Stimulated activated CD8-positive, alpha-beta memory T cell treated with anti-CD3 and anti-CD28 coated beads, Interleukin-12 subunit alpha, Interleukin-12 subunit beta, amount 100 ng/mL, for 1 hour (primary cell): ENCODE measurements at places on chromosomes 12 and 14.

GRCh38 chr14:97359341-97359740, 562.2 kb downstream of the VRK1 start:
- DNase-seq = no peak

- DNase-seq = no peak
Measured at GRCh38 chr14:48398675-48399282, 723.4 kb upstream of the MDGA2 start.

DNA sequence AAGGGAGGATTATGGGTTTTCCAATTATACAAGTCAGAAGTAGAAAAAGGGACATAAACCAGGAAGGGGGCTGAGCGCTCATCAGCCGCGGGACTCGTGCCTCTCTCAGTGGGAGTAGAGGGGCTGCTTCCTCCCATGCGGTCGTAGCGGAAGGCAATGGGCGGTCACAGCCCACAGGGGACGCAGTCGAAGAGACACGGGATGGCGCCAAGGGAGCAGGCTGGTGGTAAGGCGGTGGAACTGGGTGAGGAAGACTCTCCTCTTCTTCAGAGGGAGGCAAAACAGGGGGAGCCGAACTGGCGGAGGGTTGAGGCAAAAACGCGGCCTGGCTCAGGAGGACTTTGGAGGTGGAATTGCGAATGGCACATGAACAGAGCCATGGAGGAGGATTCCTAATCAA, 677.7 kb downstream of the TMEM121 start:
- no peak for DNase-seq

DNA sequence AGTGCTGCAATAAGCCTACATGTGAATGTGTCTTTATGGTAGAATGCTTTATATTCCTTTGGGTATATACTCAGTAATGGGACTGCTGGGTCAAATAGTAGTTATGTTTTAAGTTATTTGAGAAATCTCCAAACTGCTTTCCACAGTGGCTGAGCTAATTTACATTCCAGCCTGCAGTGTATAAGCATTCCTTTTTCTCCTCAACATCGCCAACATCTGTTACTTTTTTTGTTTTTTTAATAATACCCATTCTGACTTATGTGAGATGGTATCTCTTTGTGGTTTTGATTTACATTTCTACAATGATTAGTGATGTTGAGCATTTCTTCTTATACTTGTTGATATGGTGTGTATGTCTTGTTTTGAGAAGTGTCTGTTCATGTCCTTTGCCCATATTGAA, 1186.2 kb downstream of the BCL11B start:
- no peak for DNase-seq

DNA sequence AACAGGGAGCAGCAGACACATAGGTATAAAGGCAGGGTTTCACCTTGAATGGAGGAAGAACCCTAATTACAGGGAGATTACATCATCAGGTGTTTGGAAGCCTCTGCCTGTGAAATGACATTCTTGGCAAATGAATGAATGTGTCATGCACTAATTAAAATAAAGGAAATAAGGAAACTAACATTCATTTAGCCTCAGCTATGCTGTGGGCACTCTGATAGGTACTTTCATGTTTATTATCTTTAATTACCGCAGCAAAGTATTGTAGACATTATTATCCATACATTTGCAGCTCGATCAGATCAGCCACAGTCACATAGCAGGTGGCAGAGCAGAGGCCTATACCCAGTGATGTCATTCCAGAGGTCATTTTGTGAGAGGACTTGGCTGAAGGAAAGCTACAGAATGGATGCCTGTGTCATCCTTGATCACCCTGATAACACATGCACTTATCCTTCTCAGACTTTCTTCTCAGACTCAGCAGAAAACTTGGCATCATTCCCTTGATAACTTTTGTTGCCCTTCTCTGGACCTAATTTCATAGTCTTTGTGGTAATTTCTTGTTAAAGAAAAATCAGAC, 18.4 kb downstream of the ZNF664 start:
- DNase-seq = no peak

DNA sequence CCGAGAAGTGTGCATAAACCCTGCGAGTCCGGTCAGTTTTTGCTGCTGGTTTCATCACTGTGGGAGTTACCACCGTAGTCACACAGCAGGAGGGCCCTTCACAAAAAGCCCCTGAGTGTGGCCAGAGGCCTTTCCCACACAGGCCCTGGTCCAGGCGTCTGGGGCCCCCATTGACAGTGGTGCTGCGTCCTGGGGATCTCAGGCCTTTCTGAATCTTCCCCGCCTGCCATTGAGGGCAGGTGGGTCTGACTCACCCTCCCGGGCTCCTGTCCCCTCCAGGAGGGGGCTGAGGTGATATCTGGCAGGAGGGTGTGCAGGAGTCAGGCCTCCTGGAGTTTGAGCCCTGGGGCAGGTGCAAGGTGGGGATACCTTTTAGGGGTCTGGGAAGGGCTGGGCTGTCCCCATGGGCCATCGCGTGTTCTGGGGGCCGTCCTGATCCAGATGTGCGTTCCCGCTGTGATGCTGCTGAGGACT, 358.5 kb downstream of the TMEM121 start:
- DNase-seq = no peak

- DNase-seq = no peak
Measured at GRCh38 chr12:3336606-3337311, 154.2 kb upstream of the PRMT8 start.

- no peak for DNase-seq
Measured at GRCh38 chr12:31722580-31722979, 6.2 kb downstream of the AMN1 start.

DNA sequence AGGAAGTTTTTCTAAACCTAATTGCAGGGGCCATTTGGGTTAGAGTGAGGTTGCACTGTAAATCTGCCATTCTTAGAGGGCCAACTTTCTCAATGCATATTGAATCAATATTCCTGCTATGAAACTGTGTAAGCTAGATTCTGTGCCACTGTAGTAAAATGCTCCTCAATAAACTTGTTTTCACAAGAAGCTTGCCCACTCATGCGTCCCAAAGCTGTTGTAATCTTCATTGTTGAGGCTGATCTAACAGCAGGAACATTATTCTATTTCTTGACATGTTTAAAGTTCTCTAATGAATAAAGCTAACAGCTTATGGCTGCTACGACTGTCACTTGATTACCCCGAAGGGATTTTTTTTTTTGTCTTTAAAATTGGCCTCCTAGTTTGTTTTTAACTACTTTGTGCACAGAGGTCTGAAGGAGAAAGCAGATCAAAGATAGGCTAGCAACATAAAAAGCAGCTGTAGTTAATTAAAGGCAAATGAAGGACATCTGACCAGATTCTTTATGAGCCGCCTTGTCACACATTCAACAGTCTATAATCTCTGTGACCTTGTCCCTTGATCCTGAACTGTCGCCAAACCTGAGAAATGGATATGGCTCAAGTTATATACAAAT, 243.7 kb downstream of the PAX9 start:
- DNase-seq = no peak

DNA sequence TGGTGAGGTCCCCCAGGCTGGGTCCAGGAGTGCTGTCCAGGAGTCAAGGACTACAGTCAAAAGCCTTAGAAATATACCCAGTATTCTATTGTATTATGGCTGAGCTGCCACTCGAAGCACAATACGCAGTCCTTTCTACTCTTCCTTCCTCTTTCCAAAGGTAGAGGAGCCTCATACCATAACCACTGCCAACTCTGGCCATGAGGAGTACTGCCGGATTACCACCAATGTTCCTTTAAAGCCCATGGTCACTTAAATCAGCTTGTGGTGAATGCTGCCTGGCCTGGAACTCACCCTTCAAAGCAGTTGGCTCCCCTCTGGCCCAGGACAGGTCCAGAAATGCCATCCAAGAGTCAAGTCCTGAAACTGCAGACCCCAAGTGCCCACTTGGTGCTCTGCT, 425.4 kb downstream of the SLC16A7 start:
- DNase-seq = no peak

GRCh38 chr12:14842315-14842714, 1.0 kb downstream of the ART4 start:
- DNase-seq = no peak

DNA sequence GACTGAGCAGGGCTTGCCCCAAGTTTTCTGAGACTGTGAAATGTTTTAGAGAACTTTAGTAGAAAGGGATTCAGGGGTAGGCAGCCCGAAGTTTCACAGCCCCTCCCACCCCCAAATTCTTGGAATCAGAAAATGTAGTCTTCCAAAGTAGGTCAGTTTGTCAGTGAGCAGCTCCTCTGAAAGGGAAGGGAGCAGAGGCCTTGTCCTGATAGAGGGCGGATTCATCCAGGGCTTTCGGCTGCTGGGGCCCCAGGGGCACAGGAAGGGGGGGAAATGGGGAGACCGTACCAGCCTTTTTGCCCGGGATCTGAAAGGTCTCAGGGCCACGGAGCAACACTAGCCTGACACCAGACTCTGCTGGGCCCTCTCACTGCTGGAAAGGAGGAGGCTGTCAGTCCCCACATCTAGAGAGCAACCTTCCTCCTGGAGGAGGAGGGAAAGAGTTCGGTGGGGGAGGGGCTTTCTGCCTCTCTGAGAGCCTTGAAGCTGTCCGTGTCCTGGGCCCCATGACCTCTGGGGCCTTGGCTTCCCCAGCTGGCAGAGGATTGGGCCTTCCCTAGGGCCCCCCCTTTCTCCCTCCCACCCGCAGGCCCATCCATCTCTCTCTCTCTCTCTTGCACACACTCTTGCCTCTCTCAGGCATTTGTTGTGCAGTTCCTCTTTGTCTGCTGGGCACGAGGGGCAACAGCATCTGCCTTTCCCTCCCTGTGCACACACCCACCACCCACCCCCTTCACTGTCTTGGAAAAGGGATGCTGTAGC, at the start of gene IKZF4:
Gene IKZF4 (plus strand): TSS at position 621 of the 762 bp plus-strand sequence. CDS start 451 bp downstream, outside the sequence.
- no peak for DNase-seq

DNA sequence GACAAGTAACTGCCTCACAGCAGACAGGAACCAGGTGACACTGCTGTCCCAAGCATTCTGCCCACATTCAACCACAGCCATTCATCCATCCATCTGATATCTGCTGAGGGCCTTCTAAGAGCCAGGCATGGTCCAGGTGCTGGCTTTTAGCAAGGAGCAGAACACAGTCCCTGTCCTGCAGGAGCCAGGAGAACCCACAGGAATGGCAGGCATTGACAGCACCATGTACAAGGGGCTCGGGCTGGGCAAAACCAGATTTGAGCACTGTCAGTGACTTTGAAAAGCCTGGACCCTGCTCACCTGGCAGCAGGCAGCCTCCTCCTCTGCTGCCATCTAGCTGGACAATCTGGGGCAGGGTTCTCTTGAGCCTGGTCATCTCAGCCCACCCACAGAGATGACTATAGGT, 137.0 kb downstream of the ZFP36L1 start:
- DNase-seq = no peak

DNA sequence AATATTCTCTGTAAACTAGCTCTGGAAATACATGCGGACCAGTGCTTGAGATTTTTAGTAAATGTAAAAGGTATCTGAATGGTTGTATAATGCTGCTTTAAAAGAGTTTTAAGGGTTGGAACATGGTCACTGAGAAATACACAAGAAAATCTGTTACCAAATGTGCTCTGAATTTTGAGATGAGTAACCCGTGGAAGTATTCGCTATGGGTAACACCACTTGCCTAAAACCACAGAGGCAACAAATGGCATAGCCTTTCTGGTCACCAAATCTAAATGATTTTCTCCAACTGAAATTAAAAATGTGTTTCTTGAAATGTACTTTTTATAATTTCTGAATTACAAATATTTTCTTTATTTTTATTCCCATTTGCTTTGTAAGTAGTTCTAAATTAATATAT, 745.7 kb downstream of the DIO2 start:
- DNase-seq = no peak

DNA sequence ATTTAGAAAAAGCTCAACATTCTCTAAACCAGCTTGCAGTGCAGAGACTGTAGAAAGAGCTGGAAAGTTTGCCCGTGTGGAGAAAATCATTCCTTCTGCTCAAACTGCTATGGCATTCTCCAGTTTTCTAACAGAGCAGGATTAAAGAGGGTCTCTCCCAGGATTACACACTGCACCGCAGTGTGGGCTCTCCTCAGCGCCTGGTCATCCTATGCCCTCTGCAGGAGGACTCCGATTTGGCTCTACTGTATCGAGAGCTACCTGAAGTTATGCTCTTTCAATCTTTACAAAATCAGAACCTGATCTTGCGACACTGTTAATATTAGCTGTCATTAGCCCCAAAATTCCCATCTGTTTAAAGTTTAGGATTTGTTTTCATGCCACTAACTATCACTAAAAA, 33.0 kb downstream of the BHLHE41 start:
- DNase-seq = no peak

- no peak for DNase-seq
Measured at GRCh38 chr12:45242180-45242579, 26.3 kb downstream of the ANO6 start.

GRCh38 chr14:50497351-50497750, 35.0 kb downstream of the MAP4K5 start:
- no peak for DNase-seq

- no peak for DNase-seq
Measured at GRCh38 chr14:21059842-21060613, 2.4 kb downstream of the RNASE8 start.

DNA sequence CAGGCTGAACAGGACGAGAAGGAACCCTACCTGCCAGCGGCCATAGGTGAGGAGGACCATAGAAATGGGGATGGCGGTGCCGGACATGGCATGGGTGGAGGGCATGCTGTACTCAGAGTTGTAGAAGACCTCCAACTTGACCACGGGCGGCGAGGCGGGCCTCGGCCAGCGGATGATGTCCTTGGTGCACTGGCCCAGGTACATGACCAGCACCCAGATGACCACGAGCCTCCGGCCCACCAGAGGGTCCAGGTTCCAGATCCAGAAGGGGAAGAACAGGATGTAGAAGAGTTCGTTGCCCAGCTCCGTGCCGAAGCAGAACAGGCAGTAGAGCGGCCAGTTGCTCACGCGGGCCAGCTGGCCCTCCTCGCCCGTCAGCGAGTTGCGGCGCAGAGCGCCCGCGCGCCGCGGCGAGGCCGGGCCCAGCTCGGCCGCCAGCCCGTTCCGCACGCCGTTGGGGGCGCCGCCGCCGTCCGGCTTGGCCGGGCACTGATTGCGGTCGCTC, 582 bp downstream of the SGPP1 start:
- no peak for DNase-seq

DNA sequence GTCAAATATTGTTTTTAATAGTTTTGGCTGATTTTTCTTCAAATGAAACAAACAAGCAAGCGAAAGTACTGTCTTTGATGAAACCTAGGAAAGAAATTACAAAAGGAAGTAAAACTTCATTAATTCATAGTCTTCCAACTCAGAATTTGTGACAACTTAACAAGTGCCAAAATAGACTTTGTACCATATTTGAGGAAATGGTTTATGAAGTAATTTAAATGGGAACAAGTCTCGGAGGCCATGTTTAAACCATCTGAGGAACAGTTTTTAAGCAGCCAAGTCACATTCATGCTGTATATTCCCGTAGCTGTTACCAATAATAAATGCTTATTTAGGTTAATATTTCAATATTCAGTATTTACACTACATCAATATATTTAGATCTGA, 745 bp upstream of the ARHGDIB start:
- no peak for DNase-seq

- no peak for DNase-seq
Measured at GRCh38 chr12:43309959-43310358, 242.0 kb downstream of the ADAMTS20 start.

DNA sequence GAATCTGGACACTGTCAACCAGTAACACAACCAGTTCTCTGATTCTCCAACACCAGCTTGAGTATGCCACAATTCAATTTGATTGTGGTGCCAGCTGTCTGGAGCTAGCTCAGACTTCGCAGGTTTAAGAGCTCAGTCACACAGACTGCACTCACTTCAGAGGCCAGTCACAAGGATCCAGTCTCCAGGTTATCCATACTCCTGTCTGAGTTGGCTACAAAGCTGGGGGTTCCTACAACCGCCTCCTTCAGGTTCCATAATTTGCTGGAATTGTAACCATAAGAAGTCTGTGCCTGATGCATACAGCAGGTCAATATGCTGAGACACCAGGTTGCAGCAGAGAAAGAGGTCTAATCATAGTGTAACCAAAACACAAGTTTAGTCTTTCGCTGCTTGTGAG, 70.5 kb upstream of the CPSF6 start:
- no peak for DNase-seq
